Stimulated activated CD8-positive, alpha-beta memory T cell treated with anti-CD3 and anti-CD28 coated beads, Interleukin-15, amount 100 ng/mL, for 1 hour (primary cell): ENCODE measurements at places on chromosomes 2 and 18.

DNA sequence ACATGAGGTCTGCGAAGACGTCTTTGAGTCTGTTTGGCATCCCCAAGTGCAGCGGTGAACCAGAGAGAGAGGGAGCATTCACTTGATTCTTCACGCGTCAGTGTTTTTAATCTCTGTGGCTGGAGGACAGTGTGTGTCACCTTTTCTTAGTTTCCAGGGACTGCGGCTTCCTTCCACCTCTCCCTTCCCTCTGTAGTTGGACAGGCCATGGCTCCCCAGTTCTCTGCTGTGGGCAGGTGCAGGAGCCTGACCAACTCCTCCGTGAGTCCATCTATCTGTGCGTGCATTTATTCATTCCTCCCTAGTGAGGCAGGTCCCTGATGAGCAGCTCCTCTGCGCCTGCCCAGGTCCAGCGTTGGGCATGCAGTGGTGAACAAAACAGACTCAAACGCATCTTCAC, 42.9 kb downstream of the AGAP1 start:
- no peak for DNase-seq

DNA sequence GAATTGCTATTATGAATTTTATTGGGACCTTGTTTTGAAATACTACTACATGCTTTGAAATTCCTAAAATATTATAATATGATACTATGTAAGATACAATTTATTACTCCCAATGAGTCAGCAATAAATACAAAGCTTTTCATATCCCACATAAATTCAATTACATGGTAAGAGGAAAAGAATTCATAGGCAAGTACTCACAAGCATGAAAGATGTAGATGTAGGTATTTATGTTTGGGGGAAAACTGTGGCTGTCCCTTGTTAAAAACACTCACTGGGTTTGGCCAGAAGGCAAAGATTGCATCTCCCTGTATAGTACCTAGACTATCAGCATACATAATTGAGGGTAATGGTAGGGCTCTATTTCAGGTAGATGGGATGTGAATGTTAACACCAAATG, 90.4 kb downstream of the MBD2 start:
- no peak for DNase-seq

- DNase-seq, result no peak
Observed at GRCh38 chr18:63962137-63962536, 7.7 kb upstream of the SERPINB8 start.

DNA sequence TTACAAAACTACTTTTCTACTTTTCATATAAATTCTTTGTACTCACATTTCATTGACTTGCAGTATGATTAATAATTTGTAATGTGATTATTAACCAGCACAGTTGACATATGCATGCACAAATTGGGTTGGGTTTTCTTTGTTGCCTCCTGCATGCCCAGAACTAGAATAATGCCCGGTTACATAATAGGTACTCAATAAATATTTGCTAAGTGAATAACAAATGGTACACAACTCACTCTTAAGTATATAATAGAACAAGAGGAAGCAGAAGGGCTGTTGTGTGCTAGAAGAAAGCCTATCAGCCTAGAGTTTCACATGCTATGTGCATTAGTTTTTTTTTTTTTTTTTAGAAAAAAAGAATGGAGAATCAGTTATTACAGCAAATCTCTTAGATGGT, 9.3 kb downstream of the RDH14 start:
- no peak for DNase-seq

DNA sequence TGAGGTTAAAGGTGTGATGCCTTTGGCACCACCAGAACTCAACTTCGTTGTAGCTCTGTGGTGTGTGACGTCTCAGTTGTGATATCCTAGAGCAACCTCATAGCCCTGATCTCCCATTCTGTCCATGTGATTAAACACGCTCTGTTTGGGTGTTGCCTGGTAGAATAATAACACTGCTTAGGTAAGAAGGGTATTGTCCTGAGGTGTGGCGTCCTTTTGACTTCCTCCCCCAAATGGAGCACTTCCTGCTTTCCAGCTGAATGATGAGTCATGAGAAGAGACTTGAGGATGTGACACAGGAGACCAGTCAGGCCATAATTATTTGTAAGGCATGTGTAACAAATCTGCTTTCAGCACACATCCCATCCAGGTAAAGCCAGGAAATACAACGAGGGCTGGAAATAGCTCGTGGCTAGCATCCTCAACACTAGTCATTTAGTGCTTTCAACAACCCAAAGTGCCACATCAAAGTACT, 100.7 kb downstream of the RAPGEF4 start:
- DNase-seq, result no peak

GRCh38 chr18:23183411-23184150, 48.3 kb downstream of the CABLES1 start:
- no peak for DNase-seq

DNA sequence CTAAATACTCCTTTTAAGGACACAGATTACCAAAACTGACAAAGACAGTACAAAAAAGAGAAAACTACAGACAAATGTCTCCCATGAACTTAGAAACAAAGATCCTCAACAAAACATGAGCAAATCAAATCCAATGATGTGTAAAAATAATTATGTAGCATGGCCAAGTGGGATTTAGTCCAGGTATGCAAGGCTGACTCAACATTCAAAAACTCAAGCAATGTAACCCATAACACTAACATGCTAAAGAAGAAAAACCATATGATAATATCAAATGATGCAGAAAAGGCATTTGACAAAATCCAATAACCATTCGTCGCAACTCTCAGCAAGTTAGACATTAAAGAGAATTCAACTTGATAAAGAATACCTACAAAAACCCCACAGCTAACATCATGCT, 239.0 kb upstream of the KLHL29 start:
- no peak for DNase-seq

DNA sequence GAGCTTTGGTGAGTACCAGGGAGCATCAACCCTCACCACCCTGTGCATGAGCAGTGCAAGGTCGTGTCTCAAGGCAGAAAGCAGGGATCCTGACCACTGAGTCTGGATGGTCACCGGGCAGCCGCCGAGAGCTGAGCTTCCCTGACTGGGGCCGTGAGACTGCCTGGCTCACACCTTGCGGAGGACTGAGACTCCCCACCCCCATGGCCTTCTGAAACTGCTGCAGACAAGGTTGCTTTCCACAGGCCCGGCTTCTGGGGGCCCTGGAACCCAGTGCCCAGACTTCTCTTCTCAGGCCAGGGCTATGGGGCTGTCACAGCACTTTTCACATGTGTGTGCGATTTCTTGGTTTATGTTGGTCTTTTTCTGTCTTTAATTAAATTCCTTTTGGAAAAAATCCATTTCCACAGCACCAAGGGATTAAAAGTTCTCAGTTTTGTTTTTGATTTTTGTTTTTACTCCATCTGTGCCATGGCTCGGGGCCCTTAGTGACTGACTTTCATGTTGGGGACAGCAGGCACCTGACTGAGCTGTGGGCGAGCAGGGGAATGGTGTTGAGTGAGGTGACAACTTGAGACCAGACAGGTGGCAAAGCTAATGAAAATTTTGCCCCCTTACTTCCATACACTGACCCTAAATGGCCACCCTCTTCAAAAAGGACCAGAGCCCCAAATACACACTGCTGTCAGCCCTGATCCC, 297.9 kb downstream of the CYP26B1 start:
- DNase-seq, result no peak

- no peak for DNase-seq
Observed at GRCh38 chr2:23586741-23587306, 201.8 kb downstream of the KLHL29 start.

DNA sequence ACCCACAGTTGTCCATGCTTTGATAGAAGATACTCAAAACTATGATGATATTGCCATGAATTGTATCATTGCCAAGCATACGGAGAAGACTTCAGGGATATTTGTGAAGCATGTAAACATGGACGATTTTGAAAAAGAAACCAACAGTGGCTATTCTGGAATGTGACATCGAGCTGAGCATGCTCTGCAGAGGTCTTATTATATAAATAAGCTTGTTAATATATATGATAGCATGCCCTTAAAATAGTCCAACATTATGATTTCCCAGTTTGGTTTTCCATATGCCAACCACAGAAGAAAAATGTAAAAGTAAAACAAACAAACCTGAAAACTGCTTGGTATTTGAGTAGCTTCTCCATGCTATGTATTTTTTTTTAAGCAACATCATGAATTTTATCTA, 159.1 kb downstream of the LNPK start:
- no peak for DNase-seq

DNA sequence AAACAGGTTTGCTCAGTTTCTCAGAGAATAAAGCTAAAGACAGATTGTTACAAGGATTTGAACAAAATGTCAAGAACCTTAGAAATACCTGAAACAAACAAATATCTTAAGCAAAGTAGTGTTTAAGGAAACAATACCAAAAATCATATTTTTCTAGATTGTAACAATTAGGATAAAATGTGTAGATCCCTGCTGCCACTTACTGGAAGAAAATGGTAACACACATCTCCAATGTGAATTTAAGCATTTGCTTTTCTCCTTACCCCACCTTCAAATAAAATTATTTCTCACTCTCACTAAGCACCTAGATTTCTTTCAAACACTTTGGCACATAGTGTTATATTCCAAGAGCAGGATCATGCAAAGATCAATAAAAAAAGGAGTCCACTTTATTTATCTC, 34.9 kb downstream of the SUCLG1 start:
- no peak for DNase-seq

- DNase-seq, result no peak
Observed at GRCh38 chr2:166516712-166517303, 22.8 kb upstream of the SCN7A start.
